ENCODE measurements at places on chromosomes 11 and 22. TPM values are rescaled to one million over a fixed set of nuclear protein-coding genes. Genes with fewer than 3 reads are reported as not detected.

The TRIM29 gene
- not detected for total RNA-seq

The USP2 gene
- 0.18 TPM for total RNA-seq

The EMID1 gene
- 0.54 TPM for total RNA-seq

The OR4X2 gene
- total RNA-seq: not detected

The SAA4 gene
- total RNA-seq: not detected

The USP35 gene
- 2.7 TPM for total RNA-seq

The CDKN1C gene
- total RNA-seq: 1.6 TPM

The ANO9 gene
- not detected for total RNA-seq

The SLC37A2 gene
- total RNA-seq: 0.72 TPM

All from IMR-90 (cell line).